Gastrocnemius medialis (tissue), 4 donors: ENCODE measurements at places on chromosomes 11 and 22.

- H3K27ac ChIP-seq = no peak overlapping the region
- no peak overlapping the region for H3K4me3 ChIP-seq
- peaks cover 7% of the 10 kb centered on the region for H3K4me1 ChIP-seq
- DNase-seq = peak; percentile 29
Measured at GRCh38 chr11:117189191-117189940, 9.8 kb upstream of the TAGLN start.

DNA sequence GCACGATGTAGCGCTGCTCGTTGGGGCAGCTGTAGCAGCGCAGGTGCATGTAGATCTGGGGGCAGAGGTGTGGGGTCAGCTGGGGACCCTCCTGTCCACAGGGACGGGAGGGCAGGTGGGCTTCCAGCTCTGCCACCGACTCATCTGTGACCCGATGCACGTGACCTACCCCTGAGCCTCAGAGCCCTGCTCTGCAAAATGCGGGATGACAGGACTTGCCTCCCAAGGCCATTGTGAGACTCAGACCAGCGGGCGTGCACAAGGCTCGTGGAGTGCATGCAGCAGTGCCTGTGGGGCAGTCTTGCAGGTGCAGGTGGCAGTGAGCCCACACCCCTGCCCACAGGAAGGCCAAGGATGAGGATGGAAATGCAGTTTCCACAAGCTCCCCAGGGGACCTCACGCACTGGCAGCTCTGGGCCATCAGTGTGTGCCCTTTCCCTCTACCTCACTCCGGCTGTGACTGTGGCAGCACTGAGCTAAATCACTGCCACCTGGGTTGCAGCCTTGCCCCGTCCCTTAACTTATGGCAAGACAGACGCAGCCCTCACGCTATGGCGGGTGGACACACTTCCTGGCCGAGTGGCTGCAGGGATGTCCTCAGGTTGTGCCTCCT is 26.7 kb downstream of the TMEM184B start:
- H3K36me3 ChIP-seq = peaks cover 47% of the 10 kb centered on the region
- H3K27ac ChIP-seq = no peak overlapping the region
- DNase-seq = no peak
- peaks cover 41% of the 10 kb centered on the region for H3K4me1 ChIP-seq

DNA sequence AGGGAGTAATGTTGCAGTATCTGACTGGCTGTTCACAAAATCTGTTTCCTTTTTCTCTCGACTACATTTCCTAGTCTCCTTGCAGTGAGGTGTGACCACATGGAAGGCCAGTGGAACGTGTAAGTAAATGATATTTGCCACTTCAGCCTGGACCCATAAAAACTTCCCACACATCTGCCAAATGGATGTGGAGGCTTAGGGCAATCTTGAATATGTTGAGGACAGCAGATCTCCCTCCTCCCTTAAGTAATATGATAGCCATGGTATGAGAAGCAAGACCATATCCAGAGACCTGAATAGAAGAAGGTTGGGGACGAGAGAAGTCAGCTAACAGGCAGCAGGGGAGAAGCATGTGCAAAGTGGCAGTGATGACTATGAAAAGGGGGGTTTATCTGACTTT is 33.0 kb upstream of the C11orf87 start:
- no peak overlapping the region for H3K27ac ChIP-seq
- H3K4me1 ChIP-seq = no peaks in the 10 kb centered on the region
- no peaks in the 10 kb centered on the region for H3K27me3 ChIP-seq
- no peaks in the 10 kb centered on the region for H3K36me3 ChIP-seq

GRCh38 chr11:121703201-121703600 is 250.4 kb upstream of the SORL1-AS1 start:
- peaks cover 5% of the 10 kb centered on the region for H3K4me1 ChIP-seq
- no peak overlapping the region for H3K4me3 ChIP-seq
- DNase-seq = no peak
- no peaks in the 10 kb centered on the region for H3K36me3 ChIP-seq
- H3K27ac ChIP-seq = no peak overlapping the region
- H3K27me3 ChIP-seq = no peaks in the 10 kb centered on the region

DNA sequence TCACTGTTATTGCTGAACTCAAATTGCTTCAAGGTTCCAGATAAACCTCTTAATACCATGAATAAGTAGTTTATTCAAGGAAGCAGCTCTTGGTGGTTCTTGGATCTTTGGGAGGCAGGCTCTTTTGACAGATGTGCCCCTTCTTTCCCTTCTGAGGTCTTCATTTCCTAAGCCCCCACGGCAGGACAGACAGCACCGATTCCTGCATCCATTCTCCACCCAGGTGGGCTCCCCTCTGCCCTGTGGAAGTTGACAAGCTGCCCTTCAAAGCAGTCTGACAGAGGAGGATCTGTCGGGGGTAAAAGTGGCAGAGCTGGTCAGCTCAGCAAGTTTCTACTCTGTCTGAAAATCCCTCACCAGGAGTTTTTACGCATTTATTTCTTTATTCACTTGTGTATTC is 605.3 kb upstream of the B3GAT1 start:
- H3K27ac ChIP-seq = no peak overlapping the region
- no peaks in the 10 kb centered on the region for H3K27me3 ChIP-seq
- no peaks in the 10 kb centered on the region for H3K4me1 ChIP-seq
- H3K36me3 ChIP-seq = no peaks in the 10 kb centered on the region
- H3K4me3 ChIP-seq = no peak overlapping the region

DNA sequence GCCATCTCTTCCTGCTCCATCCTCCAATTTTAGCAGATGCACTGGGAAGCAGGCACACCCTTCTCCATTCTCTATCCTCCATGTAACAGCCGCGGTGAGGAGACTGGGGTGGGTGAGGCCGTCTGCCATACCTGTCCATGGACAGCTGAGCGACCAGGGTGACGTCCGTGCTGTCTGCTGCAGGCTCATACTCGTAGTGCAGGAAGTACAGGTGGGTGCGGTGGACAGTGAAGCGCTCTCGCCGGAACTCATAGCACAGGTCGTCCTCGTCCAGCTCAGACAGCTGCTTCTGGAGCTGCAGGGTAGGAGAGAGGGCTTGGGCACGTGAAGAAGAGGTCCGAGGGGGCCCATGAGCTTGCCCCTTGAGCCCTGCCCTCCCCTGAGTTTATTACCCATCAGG is 257.8 kb upstream of the SYN3 start:
- H3K4me3 ChIP-seq = no peak overlapping the region
- no peaks in the 10 kb centered on the region for H3K27me3 ChIP-seq
- no peaks in the 10 kb centered on the region for H3K36me3 ChIP-seq
- no peak for DNase-seq

DNA sequence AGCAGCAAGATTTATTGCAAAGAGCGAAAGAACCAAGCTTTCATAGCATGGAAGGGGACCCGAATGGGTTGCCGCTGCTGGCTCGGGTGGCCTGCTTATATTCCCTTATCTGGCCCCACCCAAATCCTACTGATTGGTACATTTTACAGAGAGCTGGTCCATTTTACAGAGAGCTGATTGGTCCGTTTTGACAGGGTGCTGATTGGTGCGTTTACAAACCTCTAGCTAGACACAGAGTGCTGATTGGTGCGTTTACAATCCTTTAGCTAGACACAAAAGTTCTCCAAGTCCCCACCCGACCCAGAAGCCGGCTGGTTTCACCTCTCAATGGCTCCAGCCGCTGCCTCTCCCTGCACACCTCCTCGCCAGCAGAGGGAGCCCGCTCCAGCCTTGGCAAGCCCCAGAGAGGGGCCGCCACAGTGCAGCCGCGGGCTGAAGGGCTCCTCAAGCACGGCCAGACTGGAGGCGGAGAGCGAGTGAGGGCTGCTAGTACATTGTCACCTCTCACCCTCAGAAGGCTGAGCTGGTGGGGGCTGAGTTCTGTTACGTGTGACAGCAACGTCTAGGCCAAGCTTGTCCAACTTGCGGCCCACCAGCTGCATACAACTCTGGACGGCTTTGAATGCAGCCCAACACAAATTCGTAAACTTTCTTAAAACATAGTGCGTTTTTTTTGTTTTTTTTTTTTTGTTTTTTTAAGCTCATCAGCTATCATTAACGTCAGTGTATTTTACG is 8.7 kb downstream of the PTH start:
- no peaks in the 10 kb centered on the region for H3K4me1 ChIP-seq
- no peaks in the 10 kb centered on the region for H3K36me3 ChIP-seq
- no peak for DNase-seq

DNA sequence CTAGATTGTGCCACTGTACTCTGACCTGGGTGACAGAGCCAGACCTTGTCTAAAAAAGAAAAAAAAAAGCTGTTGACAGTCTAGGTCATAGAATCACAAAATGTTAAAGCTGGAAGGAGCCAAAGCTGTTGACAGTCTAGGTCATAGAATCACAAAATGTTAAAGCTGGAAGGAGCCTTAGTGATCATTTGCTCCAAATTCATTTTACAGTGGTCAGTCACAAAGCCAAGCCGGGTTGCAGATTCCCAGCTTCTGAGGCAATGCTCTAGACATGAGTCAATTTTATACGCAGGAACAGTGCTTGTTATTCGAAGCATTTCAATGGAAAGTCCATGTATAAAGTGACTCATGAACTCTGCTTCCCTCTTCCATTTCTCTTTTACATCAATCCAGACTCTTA is 47.4 kb downstream of the SYT13 start:
- H3K27ac ChIP-seq = no peak overlapping the region
- no peak for DNase-seq
- no peak overlapping the region for H3K4me3 ChIP-seq
- H3K36me3 ChIP-seq = no peaks in the 10 kb centered on the region

DNA sequence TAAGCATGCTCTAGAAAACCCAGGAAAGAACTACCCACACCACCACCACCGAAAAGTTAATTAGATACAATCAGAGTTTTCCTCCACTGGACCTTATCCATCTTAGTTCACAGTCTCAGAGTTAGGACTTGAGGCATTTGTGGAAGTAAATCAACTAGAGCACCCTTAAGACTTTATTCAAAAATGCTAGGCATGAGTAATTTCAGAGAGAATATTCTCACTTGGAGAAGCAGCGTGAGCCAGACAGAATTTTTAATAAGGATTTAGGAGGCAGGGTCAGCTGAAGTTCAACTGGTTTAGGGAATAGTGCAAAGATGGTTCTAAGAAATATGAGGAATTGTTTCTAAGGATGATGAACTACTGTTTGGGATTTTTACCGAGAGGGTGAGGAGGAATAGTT is 1.2 kb upstream of the OLFML1 start:
- H3K36me3 ChIP-seq = no peaks in the 10 kb centered on the region
- H3K27ac ChIP-seq = no peak overlapping the region
- no peak for DNase-seq
- no peak overlapping the region for H3K4me3 ChIP-seq
- H3K27me3 ChIP-seq = no peaks in the 10 kb centered on the region

GRCh38 chr11:4027746-4028145 is 66.9 kb upstream of the RRM1 start:
- no peak for DNase-seq
- H3K27ac ChIP-seq = no peak overlapping the region
- H3K27me3 ChIP-seq = no peaks in the 10 kb centered on the region
- no peaks in the 10 kb centered on the region for H3K36me3 ChIP-seq
- no peak overlapping the region for H3K4me3 ChIP-seq
